Spinal cord (tissue), 10 donors: ENCODE measurements at places on chromosomes 1 and 21. TPM values are rescaled to one million over a fixed set of nuclear protein-coding genes. Genes with fewer than 3 reads are reported as not detected.

DNA sequence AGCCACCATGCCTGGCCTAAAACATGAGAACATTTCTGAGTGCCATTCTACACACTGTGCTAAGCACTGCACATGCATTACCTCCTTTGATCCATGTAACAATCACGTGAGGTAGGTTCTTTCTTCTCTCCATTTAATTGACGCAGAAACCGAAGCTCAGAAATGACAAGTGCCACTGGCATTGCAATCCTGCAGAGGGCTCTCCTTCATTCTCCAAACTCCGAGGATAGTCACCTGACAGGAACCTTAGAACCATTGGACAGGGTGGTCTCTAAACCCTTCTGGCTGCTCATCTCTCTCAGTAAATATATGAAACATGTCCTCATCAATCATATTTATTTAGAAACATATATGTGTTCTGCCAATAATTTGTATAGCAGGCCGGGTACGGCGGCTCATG, 167.1 kb upstream of the JUN start:
- DNase-seq, result no peak
- no peak overlapping the region for H3K27ac ChIP-seq
- no peaks in the 10 kb centered on the region for H3K4me1 ChIP-seq
- no peak overlapping the region for H3K4me3 ChIP-seq
- no peaks in the 10 kb centered on the region for H3K36me3 ChIP-seq
- no peaks in the 10 kb centered on the region for H3K27me3 ChIP-seq

GRCh38 chr1:57632401-57632800, 208.5 kb upstream of the DAB1 start:
- no peak overlapping the region for H3K4me3 ChIP-seq
- no peak overlapping the region for H3K27ac ChIP-seq
- no peak for DNase-seq
- no peaks in the 10 kb centered on the region for H3K27me3 ChIP-seq

DNA sequence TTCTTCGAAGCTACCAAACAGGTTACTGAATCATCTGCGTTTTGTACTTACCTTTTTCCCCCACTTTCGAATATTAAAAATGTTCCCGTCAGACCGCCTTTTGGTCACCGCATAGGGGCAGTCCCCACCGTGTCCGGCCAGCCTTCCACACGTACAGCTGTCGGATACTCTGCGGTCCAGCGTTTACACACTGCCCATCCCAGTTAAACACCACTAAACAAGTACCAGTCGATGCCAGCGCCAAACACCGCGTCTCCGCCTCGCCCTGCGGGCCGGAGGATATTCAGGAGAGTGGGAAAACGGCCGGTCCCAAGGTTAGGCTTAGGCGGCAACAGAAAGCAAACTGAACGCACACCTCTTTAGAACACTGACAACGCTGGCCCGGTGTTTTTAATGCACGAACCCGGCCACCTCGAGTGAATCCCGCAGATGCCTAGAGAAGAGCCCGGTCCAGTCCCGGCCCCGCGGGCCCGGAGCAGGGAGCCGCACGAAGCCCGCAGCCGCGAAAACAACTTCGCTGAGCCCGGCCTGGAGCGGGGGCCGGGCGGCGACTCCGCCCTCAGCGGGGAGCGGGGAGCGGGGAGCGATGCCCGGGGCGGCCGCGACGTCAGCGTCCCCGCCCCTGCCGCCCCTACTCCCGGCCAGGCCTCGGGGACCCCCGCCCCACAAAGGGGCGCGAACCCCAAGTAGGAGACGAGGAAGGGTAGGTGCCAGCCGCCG, 730 bp upstream of the PHF13 start:
- no peaks in the 10 kb centered on the region for H3K27me3 ChIP-seq
- peak overlapping the region; percentile 82 for H3K4me3 ChIP-seq
- peaks cover 9% of the 10 kb centered on the region for H3K36me3 ChIP-seq
- DNase-seq, result no peak
- H3K27ac ChIP-seq, result peak overlapping the region; percentile 93

The OR2T29 gene
- not detected for polyA plus RNA-seq

- no peaks in the 10 kb centered on the region for H3K36me3 ChIP-seq
- H3K4me1 ChIP-seq, result peaks cover 3% of the 10 kb centered on the region
- H3K4me3 ChIP-seq, result no peak overlapping the region
- H3K27me3 ChIP-seq, result no peaks in the 10 kb centered on the region
- no peak for DNase-seq
Measured at GRCh38 chr1:246221485-246222255, 285.4 kb downstream of the SMYD3 start.

DNA sequence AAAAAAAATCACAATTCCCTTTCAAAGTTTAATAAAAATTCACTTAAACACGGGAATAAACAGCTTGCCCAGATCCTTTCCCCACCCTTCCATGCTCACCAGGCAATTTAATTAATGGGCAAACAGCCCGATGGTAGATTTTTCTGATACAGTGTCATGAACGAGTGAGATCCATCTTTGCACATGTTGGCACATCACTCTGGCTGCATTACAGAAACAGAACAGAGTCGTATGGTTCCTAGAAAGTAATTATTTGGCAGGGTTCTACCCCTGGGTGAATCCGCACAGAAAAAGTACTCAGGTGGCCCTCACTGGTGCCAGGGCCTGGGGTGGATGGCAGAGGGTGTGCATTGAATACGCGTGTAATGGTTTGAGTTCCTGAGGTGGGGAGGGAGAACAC, 24.6 kb upstream of the OVAAL start:
- H3K4me3 ChIP-seq, result no peak overlapping the region
- H3K27ac ChIP-seq, result no peak overlapping the region
- DNase-seq, result no peak
- no peaks in the 10 kb centered on the region for H3K27me3 ChIP-seq
- no peaks in the 10 kb centered on the region for H3K36me3 ChIP-seq

The PDE4DIP gene
- polyA plus RNA-seq, result 249 TPM

DNA sequence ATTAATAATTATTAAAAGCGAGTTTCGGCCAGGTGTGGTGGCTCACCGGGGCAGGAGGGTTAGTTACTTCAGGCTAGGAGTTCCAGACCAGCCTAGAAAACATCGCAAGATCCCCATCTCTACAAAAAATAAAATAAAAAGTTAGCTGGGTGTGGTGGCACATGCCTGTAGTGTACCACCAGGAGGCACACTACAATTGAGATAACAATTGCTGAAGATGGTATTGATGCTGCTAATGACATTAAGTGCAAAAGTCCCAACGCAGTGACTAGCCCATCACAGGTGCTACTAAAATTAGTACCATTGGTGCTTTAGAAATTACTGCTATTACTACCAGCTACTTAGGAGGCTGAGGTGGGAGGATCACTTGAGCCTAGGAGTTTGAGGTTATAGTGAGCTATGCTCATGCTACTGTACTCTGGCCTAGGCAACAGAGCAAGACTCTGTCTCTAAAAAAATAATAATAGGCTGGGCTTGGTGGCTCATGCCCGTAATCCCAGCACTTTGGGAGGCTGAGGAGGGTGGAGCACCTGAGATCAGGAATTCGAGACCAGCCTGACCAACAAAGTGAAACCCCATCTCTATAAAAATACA, 156.6 kb downstream of the GREM2 start:
- DNase-seq, result no peak
- no peaks in the 10 kb centered on the region for H3K36me3 ChIP-seq
- H3K4me1 ChIP-seq, result no peaks in the 10 kb centered on the region
- H3K27ac ChIP-seq, result no peak overlapping the region

GRCh38 chr1:199173356-199173755, 534.5 kb downstream of the PTPRC start:
- no peaks in the 10 kb centered on the region for H3K36me3 ChIP-seq
- H3K27ac ChIP-seq, result no peak overlapping the region
- peak; percentile 10 for DNase-seq
- no peak overlapping the region for H3K4me3 ChIP-seq
- no peaks in the 10 kb centered on the region for H3K27me3 ChIP-seq

- DNase-seq, result no peak
- no peak overlapping the region for H3K4me3 ChIP-seq
- no peaks in the 10 kb centered on the region for H3K27me3 ChIP-seq
- H3K27ac ChIP-seq, result no peak overlapping the region
- no peaks in the 10 kb centered on the region for H3K4me1 ChIP-seq
Measured at GRCh38 chr1:194684636-194685035, 1498.2 kb upstream of the B3GALT2 start.

The GSTM1 gene
- polyA plus RNA-seq, result 1.5 TPM

GRCh38 chr21:41582298-41582840, 74.4 kb upstream of the TMPRSS2 start:
- H3K36me3 ChIP-seq, result no peaks in the 10 kb centered on the region
- no peak overlapping the region for H3K27ac ChIP-seq
- no peak for DNase-seq
- no peaks in the 10 kb centered on the region for H3K4me1 ChIP-seq
- no peak overlapping the region for H3K4me3 ChIP-seq

DNA sequence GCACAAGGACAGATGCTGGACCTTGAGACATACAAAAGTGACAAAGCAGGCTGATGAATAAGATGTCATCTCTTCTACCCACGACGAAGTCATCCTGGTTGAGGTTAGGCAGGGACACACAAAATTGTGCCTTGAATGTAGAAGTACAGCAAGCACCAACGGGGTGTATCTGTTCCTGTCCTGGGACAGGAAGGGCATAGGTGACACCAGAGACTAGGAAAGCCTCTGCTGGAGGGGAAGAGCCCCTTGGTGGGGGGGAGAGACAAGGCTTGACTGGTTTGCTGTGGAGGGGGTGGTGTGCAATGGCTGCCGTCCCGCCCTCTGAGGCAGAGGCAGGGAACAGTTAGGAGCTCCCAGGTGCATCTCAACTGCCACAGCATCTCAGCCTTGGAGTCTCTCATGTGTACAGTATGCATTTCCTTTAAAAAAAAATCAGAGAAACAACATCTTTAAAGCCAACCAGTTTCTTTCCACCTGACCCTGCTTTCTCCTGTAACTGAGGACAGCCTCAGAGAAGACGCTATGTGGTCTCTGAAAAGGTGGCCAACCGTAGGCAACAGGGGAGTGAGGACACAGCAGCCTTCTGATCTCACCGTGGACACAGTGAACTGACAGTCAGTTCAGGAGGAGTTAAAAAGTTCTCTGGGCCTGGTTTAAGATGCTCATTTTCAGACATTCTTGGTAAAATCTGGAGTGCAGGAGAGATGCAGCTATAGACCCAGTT, 17.7 kb upstream of the GFI1 start:
- no peak for DNase-seq
- no peak overlapping the region for H3K4me3 ChIP-seq
- no peaks in the 10 kb centered on the region for H3K4me1 ChIP-seq
- H3K27me3 ChIP-seq, result no peaks in the 10 kb centered on the region
- no peaks in the 10 kb centered on the region for H3K36me3 ChIP-seq

The ESPN gene
- 4.7 TPM for polyA plus RNA-seq

DNA sequence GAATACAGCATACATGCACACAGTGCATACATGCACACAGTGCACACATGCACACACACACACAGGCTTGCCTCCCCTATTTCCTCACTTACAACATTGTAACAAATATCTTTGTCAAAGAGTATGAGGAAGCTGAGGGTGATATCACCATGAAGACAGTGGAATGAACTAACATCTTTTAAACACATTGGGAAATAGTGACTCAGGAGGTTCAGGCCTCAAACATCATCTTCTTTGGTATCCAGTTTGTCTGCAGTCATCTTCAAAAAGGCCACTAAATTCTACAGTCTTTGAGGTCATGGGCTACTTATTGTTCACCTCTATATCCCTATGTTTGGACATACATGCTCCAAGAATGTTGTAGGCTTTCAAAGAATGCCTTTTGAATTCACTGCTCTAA, 2.1 kb upstream of the LCE2B start:
- H3K27me3 ChIP-seq, result no peaks in the 10 kb centered on the region
- peaks cover 4% of the 10 kb centered on the region for H3K4me1 ChIP-seq
- DNase-seq, result no peak
- no peak overlapping the region for H3K27ac ChIP-seq
- H3K4me3 ChIP-seq, result no peak overlapping the region
- H3K36me3 ChIP-seq, result no peaks in the 10 kb centered on the region

DNA sequence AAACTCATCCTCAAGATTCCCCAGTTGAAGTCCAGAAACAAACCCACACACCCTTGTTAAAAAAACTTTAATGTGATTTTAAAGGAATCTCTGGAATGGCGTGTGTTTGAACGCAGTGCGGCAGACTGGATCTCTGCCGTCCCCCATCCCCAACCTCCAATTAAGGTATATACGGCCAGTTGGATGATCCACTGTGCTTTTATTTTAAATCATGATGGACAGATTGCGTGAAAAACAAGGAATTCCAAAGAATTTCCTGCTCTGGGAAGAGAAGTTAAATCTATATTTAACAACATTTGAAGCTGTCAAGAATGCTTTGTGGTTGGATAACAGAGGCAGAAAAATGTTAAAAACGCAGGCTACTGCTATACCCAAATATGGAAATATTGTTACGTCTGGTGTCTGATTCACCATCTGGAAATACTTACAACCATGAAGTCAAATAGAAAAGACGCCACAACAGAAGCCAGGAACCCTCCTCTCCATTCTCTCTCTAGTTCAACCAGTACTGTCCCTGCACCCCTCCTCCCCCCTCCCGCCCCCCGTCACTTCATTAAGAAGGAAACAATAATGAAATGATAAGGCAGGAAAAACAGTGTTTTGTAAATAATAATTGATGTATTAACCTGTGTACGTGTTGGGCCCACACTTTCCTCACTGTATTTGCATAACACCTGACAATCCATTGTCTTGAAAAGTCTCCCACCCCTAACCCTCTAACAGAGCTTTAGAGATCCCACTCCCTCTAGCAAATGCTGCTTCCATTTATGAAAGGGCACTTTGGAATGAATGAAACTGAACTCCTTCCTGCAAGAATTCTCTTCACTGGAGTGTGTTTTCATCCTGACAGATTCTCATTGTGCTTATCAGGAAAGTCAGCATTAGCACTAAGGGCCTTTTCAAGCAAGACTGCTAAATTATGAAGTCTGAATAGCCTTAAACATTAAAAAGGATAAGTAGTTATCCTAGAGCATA, 2.0 kb upstream of the CCN1 start:
- DNase-seq, result no peak
- H3K27me3 ChIP-seq, result peaks cover 28% of the 10 kb centered on the region
- H3K4me1 ChIP-seq, result peaks cover 46% of the 10 kb centered on the region
- H3K4me3 ChIP-seq, result peak overlapping the region; percentile 82
- H3K27ac ChIP-seq, result peak overlapping the region; percentile 87

GRCh38 chr1:173206816-173207568, at the start of gene TNFSF4:
TSS of gene TNFSF4 (minus strand) at chr1:173207331. CDS start at chr1:173207176, 155 bp downstream.
- H3K4me1 ChIP-seq, result peaks cover 3% of the 10 kb centered on the region
- H3K36me3 ChIP-seq, result no peaks in the 10 kb centered on the region
- no peak for DNase-seq
- H3K27me3 ChIP-seq, result no peaks in the 10 kb centered on the region
- no peak within 1 kb of the TSS for H3K27ac ChIP-seq

The CA6 gene
- 0.30 TPM for polyA plus RNA-seq
